ENCODE measurements at places on chromosomes 3 and 15.

DNA sequence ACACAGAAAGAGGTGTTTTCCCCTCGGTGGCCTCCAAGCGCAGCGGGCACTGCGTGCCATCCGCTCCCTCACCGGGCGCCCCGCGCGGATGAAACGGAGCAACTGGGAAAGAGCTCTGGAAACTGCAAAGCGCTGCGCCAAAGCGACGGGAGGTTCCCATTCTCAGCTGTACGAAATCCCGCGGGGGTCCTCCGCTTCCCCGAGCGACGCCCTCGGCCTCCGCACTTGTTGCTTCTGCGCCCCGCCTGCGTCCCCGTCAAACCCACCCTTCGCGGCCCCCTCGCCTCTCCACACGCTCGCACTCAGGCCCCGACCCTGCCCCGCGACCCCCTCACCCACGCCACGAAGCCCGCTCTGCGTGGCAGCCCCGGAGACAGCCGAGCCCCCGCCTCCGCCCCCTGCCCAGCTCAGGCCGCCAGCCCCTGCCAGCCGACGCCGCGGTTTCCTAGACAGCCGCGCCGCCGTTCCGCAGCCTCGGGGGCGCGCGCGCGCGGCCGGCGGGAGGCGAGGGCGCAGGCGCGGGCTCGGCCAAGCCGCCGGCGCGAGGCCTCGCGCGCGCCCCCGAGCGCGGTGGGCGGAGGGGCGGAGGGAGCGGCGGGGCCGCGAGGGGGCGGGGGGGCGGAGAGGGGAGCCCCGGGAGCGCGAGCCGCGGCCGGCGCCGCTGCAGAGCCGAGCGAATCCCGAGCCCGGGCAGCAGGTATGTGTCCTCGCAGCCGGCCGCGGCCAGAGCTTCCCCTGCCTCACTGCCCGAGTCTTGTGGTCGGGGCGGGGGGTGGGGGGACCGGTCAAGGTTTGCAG is at the start of gene TMEM266:
TSS of gene TMEM266 (plus strand) at position 666 of the 798 bp plus-strand sequence. CDS start 74,279 bp downstream, outside the sequence.
- DNase-seq: no peak

GRCh38 chr15:98381446-98381845 is 266.9 kb upstream of the IGF1R start:
- DNase-seq: no peak

DNA sequence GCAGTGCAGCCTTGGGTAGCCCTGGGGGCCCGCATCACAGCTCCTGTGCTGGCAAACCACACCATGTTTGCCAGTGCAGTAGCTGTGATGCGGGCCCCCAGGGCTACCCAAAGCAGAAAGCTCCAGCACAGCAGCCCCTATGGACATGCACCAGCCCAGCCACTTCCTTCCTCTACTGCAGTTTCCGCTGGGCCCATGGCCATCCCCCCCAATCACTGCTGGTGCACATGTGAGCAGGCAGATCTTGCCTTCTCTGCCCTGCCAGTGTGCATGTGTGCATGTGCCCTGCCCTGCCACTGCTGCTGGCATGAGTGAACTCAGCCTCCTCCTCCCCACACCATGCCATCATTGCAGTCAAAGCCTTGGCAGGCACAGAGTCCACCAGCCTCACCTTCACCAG is 20.1 kb upstream of the MINAR1 start:
- DNase-seq: no peak

GRCh38 chr3:19885468-19885867 is 48.5 kb downstream of the EFHB start:
- no peak for DNase-seq

DNA sequence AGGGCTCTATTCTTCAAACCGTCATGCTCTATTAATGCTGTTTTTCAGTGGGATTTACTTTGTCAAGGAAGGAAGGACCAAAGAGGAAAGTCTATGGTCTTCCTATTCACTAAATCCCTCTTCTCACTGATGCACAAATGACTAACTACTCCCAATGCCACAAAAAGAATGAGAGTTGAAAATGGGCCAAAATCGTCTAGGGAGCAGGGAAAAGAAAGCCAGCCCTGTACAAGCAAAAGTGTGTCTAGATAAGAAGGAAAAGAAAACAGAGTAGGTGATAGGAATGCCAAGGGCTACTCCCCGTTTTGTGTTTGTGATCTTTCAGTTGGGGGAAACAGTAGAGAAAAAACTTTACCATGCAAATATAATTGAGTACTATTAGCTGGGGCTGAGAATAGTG is 97.2 kb upstream of the TMCO5A start:
- DNase-seq: no peak

DNA sequence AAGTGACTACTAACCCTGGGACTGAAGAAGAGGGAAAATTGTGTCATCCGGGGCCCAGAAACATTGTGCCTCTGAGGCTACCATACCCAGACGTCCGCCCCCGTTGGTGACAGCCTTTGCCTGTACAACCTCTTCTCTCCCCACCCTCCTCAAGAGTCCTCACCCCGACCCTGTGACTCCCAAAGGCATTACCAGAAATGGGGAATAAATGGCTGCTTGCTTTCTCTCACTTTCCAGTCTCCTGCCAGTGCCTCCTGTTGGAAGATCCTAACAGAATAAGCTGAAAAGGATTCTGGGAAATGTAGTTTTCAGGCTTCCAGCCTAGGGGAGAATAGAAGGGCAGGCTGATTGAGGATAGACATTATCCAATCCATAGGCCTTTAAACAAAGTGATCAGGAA is 30.8 kb upstream of the SLC25A36 start:
- no peak for DNase-seq

DNA sequence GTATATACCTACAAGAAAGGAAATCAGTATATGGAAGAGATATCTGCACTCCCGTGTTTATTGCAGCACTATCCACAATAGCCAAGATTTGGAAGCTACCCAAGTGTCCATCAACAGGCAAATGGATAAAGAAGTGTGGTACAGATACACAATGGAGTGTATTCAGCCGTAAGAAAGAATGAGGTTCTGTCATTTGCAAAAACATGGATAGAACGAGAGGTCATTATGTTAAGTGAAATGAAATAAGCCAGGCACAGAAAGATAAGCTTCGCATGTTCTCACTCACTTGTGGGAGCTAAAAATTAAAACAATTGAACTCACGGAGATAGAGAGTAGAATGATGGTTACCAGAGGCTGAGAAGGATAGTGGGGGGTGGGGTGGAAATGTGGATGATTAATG is 53.1 kb downstream of the FAM81A start:
- no peak for DNase-seq

GRCh38 chr3:126880901-126881300 is 102.0 kb upstream of the PLXNA1 start:
- DNase-seq: no peak

DNA sequence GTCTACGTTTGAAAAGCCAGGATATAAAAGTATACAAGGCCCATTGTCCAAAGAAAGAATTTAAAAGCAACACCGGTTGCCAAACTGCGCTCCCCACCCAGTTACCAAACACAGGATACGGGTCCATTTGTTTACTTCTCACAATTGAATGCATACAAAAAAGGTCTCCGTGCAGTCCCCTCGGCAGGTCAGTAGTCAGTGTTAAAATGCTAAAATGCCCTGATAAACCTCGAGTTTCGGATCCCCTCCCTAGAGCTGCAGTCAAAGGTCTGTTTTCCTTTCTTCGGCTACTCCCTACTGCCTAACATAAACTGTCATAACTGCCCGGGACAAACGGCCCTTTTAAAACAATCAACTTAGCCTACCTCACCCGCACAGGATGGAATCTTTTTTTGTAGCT is 534.6 kb downstream of the FOXP1 start:
- no peak for DNase-seq

- no peak for DNase-seq
These were observed 30.6 kb upstream of the GATA2 start for GRCh38 chr3:128523591-128523990.

DNA sequence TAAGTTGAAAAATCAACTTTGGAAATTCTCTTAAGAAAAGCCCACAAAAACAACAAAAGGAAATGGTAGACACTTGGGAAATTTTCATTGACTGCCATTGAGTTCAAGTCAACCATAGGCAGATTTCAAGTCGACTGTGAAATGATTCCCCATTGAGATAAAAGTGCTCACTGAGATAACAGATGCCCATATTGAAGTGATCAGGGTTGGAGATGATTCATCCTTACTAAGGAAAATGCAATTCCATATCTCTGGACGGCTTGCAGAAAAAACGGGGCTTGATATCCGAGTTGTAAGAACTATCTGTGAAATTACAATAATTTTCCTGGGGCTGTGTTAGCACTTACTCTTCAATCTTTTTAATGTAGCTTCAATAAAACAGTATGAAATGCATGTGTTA is 373.1 kb upstream of the THRB start:
- no peak for DNase-seq

DNA sequence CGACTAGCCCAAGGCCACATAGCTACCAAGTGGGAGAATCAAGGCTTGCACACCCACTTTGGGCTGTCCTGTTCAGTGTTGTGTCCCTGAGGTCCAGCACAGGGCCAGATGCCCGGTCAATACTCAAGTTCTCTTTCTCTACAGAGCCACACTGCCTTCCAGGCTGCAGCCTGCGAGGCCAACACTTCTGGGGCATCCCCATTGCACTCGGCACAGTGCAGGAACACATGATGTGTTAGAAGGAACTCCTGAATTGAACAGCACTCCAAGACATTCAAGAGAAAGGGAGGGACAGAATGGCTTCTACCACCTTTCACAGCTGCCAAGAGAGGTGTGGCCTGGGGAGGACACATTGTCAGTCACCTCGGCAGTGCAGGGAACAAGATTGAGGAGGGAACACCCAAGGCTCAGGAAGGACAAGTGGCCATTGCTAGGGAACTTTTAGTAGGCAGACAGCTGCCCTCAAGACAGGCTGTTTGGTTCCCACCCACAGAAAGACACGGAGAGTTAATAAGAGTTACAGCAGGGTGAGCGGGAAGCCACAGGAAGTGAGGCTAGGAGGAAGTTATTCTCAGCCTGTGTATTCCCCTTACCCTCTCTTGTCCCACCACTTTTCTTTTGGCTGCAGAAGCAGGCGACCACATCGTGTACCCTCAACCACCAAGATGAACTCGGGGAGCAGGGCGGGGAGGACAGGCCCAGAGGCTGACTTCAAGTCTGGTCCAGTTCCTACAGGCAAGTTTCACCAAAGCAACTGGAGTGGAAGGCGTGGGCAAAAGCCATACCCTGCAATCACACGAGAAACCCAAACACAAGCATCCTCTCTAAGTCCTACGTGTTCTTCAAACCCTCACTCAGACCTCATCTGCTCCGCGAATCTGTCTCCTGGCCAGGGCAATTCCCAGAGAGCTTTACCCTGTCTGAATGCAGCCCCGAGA is 69.4 kb downstream of the SRGAP3 start:
- no peak for DNase-seq

DNA sequence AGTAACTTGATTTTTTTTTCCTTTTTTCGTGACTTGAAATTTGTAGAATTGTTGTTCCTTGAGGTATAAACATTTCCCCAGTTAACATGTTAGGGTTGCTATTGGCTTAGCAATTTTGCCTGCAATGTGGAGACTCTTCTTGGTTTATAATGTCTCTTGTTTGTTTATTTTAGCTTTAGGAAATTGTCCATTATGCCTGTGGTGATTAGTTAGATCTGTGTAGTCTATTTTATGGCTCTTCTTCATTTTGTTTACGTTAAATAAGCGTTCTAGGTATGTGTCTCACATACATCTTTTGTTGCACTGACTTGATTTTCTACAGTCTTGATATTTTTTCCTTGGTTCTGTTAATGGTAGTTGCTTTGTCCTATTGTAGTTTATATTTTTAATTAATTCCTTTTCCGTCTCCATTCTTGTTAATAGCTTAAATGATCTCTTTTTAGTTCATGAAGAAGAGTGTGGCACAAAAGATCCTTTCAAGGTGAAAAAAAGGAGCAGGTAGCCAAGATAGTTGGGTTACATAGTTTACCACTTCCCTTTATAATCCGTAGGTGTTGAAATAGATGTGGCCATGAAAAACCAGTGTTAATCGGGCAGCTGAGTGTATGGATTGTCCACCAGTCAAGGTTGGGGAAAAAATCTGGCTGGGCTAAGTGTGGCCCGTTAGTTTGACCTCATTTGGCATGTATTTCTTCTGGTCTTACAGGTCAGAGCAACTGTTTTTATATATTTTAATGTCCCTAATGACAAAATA is 12.1 kb downstream of the IQGAP1 start:
- no peak for DNase-seq

DNA sequence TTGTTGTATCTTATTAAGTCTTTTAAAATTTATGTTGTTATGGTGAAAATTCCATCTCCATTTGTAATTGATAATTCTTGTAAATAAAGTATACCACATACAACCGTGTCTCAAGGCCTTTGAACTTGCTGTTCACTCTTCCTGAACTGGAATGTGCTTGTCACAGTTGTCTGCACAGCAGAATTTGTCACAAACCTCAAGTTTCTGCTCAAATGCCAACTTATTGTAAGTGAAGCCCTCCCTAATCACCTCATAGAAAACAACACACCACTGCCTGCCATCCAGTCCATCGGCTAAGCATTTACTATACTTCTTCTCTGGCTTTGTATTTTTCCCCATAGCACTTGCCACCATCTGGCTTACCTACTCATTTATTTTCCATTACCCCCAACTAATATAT is 192.3 kb downstream of the THRB start:
- DNase-seq: no peak

- DNase-seq: no peak
These were observed 333.8 kb downstream of the FEZF2 start for GRCh38 chr3:62039586-62039985.

DNA sequence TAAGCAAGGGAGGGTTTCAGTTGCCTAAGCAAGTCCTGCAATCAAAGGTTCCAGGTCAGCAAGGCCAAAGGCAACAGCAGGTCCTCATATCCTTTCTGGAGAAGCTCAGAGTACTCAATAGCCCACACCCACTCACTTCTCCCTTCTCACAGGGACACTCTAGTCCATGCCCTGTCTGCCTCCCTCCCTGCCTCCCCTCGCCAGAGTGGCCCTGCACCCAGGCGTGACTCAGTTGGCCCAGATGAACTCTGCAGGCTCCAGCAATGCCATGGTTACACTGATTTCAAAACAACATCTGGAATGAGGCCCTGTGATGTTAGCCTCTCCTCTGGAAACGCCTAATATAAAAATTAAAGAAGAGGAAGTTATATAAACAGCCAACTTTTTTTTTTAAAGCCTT is 32.9 kb downstream of the IL16 start:
- DNase-seq: no peak

DNA sequence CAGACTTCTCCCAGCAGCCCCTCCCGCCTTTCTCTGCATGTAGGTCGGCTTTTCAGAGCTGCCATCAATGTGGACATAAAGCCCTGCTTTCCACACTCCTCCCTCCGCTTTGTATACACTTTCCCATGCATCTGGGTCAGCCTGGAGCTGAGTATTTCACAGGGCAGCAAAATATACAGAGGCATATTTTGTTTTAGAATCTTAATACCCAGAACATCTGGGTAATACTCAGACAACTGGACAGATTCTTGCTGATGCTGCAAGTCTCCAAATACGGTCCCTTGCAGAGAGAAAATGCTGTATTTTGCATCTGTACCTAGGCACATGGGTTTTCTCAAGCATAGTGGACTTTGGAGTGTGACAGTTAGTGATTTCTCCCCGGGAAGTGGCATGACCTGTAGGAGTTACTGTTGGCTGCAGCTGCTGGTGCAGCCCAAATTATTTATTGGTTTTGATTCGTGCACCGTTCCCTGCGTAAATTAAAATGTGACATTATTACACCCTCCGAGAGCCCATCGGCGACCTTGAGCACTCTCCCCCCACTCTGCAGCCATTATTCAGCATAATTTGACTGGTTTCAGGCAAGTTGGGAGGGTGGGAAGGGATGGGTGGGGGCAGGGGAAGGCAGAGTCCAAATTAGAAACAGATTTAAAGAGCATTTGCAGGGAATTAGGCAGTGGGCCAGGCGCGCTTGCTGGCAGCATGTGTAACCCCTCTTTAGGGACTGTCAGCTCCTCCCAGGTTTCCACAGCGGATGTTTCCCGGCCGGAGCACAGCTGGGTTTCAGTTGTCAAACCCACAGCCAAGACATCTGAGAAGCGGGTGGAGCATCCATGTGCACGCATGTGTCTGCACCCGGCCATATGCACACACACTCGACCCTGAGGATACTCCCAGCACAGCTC is 100.8 kb downstream of the CPN2 start:
- DNase-seq: no peak
